ENCODE measurements at places on chromosomes 6 and 20.

DNA sequence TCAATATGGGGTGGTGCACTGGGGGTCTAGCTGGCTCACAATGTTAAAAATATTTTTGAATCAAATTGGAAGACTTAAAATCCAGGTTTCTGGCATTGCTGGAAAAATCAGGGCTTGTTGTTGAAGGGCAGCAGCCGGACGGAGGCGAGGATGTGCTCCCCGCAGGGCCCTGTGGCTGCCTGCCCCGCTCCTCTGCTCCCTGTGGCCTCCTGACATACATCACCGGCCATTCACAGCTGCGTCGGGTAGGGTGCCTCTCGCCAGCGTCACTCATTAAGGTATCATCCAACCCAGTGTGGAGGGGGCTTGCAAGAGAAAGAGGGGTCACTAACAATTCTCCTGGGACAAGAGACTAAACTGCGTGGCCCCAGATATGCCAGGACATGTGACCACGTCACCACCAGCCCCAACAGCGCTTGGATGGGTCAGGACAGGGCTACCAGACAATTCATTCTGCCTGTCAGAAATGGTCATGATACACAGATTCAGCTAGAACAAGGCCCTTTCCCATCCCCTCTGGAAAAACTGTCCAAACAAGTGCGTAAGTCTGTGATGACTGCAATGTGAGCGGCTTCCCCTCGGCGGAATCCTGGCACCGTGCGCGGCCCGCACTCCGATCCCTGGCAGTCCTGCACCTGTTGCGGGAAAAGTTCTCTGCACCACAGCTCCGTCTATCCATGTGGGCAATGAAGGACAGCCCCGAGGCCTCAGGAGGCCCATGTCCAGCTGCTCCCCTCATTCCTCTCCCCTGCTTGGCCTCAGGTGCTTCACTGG, 12.0 kb downstream of the GATA5 start:
- no peak for DNase-seq

- DNase-seq, result no peak
These were observed 59.9 kb downstream of the JAG1 start for GRCh38 chr20:10613911-10614310.

- no peak for DNase-seq
These were observed 20.8 kb upstream of the SNRPB2 start for GRCh38 chr20:16709017-16709416.

- DNase-seq, result no peak
These were observed 195.5 kb downstream of the SIM1 start for GRCh38 chr6:100269189-100269588.

- no peak for DNase-seq
These were observed 99.8 kb upstream of the FOXA2 start for GRCh38 chr20:22684072-22684762.

GRCh38 chr20:7352165-7352564, 584.7 kb downstream of the BMP2 start:
- DNase-seq, result no peak

GRCh38 chr6:156260815-156261214, 516.4 kb upstream of the ARID1B start:
- no peak for DNase-seq

GRCh38 chr6:112389842-112390241, 42.7 kb downstream of the RFPL4B start:
- no peak for DNase-seq

GRCh38 chr6:151627689-151628444, 134.1 kb downstream of the CCDC170 start:
- no peak for DNase-seq

Data from activated naive CD8-positive, alpha-beta T cell treated with anti-CD3 and anti-CD28 coated beads, Interleukin-2, amount 50 U/mL, for 16 hours (primary cell).